ENCODE measurements at places on chromosomes 1 and 21.

DNA sequence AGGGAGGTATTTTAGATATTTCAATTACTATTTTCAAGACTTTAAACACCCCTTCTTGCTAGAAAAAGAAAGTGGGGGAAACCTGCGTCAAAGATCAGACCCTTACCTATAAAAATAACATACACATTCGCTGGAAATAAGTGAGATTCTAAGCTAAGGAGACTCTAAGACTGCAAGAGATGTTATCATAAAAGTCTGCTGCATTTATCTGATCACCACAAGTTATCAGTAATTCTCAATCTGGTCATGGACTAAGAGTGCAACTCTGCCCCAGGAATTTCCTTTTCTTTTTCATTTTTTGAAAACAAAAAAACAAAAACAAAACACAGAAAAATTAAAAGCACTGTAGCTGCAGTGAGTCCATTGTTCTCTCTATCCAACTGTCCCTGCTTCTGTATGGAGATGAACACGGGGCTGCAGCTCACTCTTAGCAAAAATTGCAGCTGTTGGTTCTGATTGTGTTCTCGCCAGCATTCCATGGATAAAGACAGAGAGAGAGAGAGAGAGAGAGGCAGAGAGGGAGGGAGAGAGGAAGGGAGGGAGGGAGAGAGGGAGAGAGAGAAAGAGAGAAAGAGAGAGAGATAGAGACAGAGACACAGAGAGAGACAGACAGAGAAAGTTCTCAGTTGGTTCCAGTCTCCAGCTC is 14.1 kb downstream of the XKR8 start:
- DNase-seq = no peak

DNA sequence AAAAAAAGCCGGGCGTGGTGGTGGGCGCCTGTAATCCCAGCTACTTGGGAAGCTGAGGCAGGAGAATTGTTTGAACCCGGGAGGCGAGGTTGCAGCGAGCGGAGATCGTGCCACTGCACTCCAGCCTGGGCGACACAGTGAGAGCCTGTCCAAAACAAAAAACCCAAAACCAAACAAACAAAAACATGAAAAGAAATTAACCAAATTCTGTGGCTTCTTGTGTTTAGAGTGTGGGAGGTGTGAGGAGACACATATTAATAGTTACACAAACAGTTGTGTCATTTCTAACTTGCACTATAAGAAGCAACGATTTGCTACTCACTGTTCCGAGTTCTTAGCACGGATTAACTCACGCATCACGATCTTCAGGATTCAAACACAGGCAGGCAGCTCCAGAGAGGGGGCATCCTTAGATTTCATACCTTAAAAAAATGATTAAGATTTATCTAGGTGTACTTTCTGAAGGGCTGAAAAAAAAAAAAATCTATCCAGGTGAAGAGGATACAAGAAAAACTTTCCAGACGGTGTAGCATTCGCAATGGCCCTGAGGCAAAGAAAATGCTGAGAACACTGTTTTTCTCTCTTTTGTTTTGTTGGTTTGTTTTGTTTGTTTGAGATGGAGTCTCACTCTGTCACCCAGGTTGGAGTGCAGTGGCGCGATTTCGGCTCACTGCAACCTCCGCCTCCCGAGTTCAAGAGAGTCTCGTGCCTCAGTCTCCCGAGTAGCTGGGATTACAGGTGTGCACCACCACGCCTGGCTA is 713 bp upstream of the HMGCL start:
- no peak for DNase-seq

DNA sequence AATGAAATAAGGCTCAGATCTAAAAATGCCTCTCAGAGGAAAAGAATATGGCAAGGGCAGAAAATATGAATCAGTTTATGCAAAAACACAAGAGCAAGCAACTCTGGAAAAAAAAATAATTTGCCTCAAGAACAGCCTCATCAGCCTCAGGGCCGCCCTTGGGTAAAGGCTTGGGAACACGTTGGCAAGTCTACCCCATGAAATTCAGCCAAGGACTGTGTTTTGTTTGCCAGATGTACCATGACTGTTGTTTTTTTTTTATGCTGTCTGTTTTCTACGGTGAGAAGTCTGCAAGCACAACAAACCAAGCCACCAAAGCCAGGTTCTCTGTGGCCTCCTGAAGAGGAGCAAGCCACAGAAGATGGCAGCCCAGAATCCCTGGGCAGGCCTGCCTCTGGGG is 18.0 kb downstream of the HHIPL2 start:
- no peak for DNase-seq

- no peak for DNase-seq
Observed at GRCh38 chr1:243260221-243260880, 4.5 kb downstream of the SDCCAG8 start.

GRCh38 chr1:234726359-234726943 is 116.5 kb upstream of the IRF2BP2 start:
- DNase-seq = no peak

DNA sequence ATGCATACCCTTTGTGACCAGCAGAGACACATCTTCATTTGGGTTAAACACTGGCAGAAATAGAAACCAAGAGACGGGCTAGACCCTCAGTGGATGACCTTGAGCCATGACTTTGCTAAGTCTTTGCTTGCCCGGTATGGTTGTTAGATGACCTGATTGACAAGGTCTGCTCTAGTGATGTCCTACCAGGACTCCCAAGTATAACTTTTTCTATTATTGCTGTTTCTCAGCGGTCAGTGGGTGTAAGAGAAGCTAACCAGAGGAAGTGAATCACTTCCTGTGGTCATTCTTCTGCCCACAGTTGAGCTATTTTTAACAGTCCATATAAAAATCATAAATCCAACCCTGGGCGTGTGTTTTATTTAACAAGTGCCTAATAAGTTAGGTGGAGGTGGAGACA is 126.2 kb upstream of the ETS2 start:
- DNase-seq = no peak

DNA sequence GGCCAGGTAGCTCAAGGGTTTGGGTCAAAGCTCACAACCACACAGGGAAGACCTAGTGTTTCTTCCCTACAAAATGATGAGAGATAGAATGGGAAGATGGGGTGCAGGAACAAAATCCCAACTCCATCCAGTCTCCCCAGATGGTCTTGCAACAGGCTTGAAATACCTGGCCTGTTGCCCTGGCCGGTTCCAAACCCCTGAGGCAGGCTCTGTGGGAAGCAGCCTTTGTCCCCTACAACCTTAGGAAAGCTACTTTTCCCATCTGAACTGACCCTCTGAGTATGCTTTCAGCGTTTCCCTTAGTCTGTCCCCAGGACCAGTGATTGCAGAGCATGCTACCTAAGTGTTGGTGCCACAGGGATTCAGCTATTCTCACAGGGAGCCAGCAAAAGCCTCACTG is 104.0 kb downstream of the GDAP2 start:
- DNase-seq = no peak

- no peak for DNase-seq
Observed at GRCh38 chr1:231419147-231419546, 2.9 kb downstream of the EGLN1 start.

DNA sequence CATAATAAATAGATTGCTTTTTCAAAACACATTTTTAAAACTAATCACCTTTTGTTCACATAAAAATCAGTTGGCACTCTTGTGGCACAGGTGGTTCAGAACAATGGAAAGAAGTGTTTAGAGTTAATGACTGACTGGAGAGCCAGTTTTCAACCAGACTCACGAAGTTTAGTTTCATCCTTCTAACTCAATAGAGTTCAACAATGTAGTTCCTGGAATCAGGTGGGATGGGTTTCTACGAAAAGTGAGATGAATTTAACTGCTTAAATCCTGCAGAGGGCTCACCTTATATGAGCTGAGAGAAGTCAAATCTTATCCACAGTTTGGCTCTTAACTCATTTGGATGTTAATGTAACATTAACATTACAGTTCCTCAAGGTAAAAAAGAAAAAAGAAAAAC is 116.5 kb downstream of the SMYD2 start:
- DNase-seq = no peak

DNA sequence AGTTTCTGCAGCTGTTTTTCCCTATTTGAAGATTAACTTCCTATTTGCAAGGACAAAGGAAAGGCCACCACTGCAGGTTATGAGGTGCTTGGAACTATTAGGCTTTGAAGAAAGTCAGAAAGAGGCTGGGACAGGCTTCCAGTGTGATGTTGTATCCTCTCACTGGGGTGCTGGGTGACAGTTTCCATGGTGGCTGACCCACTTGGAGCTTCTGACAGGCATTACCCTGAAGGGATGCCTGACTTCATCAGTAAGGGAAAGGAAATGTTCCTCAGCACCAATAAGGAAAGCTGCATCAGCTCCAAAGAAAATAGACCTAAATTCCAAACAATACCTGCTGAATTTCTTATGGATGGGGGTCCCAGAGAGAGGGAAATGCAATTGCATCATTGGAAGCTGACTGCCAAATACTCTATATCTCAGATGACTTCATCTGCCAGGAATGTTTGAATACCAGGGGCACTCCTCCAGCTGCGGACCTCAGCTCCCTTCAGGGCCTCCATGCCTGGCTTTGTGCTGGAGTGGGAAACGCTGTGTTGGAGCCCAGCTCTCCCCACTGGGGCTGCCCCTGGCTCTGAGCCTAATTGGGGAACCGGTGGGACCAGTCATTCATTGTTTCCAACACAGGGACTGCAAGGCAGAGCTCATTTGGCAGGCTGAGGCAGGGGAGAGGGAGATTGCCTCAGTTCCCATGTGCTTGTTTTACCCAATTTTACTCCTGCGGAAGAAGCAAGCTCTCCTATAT is 76.6 kb downstream of the RGL1 start:
- no peak for DNase-seq

DNA sequence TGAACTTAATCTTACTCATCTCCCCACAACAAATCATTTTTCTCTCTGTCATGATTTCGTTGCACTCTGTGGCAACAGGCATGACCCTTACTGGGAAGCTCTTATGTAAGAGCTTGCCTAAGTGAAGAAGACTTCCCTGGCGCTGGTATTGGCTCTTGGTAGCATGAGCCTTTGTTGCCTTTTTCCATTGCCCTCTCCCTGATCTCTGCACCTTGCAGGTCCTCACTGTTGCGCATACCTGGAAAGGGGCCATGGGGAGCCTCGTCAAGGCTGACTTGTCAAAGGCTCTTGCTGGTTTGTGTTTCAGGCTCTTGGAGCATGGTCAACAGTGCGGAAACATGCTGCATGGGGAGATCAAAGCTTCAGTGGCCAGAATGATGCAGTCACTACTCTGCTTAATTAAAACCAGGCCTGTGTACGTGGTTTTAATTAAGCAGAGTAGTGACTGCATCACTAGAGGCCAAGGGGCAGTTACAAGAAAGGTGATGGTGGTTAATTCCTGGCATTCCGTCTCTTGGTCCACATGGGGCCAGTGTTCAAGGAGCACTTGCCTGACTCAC is 141.3 kb downstream of the SPATA46 start:
- no peak for DNase-seq

- DNase-seq = no peak
Observed at GRCh38 chr21:25343774-25344545, 263.3 kb downstream of the MRPL39 start.

- DNase-seq = no peak
Observed at GRCh38 chr21:45383615-45384201, 21.3 kb upstream of the COL18A1 start.

DNA sequence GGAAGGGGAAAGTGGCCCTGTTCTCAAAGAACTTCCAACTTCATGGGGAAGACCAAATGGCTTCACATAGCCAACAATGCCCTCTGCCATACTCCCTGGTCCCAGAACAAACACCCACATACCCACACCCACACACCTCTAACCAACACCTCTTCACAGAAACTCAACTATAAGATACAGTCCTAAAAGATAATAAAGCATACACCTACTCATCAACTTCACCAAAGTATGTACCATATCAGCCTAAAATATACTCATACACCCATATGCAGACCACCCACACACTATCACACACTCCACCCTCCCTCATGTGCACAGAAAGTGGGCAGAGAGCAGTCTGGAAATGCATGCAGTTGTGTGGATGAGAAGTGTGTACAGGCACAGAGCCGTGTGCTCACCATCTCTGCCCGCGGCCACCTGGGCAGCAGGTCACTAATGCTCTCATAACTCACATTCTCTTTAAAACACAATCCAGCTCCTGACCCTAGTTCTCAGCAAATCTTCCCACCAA is 27.7 kb downstream of the IQGAP3 start:
- DNase-seq = no peak

DNA sequence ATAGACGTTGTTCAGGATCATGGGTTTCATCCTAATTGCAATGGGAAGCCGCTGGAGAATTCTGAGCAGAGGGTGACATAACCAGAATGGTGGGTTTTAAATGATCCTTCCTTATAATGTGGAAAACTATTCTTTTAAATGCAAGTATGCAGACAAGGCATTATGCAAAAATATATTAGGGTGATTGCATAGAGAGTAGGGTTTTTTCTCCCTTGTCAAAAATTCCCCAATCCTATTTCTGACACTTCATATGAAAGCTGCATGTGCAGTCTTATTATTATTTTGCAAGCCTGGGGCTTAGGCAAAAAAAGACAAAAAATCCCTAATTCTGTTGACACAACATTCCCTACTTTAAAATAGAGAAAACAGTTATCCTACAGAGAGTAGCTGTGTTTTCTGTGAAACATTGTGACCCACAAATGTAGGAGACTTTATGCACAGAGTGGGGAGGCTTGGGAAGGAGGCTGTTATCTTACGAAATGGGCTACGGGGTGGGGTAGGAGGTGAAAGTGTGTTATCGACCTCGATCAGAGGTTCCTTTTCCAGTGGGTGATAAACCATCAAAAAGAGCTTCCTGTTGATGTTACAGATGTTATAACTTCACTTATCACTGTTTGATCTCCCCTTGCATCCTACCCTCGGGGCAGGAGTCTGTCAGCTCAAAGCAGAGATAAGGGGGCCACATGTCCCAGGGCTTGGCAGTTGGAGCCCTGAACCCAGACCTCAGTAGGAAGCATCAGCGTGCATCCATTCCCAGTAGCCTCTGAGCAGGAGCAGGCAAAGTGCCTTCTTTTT is 27.2 kb downstream of the RHEX start:
- DNase-seq = no peak

DNA sequence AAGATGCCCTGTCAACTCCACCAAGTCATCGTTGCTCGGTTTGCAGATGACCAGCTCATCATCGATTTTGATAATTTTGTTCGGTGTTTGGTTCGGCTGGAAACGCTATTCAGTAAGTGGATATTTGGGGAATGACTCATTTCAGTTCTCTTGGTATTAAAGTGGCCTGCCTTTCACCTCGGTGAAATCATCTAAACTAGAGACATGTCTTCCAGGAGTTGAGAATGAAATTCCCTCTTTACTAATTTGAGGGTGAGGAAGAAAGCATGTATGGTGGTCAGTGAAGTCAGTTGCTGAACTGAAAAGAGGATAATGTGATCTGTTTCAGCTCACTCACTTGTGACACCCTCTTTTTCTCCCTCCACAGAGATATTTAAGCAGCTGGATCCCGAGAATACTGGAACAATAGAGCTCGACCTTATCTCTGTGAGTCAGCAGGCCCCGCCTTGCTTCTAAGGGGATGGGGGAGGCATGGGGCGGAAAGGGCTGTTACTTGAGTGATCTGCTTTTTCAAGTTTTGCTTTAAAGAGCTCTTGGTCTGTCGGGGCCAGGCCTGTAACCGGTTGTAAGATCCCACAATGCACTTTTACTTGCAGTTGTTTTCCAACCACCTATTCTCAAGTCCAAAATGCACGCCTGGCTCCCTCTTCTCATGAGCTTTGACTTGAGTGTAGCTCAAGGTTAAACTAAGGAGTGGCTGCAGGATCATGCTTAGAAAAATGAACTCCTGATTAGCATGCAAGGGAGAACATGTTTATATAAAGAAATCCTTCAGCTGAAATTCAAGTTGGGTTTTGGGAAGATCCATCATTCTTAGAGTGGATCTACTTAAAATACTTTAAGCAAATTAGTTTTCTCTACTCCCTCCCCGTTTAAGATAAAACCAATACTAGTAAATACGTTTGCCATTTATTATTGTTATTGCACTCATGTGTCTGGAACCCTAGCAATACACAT is 59.8 kb downstream of the CAPN2 start:
- no peak for DNase-seq

Data from stimulated activated CD4-positive, alpha-beta T cell treated with anti-CD3 and anti-CD28 coated beads, Interleukin-2, amount 100 ng/mL, for 4 hours (primary cell).